ENCODE measurements at places on chromosomes 3 and 15.

DNA sequence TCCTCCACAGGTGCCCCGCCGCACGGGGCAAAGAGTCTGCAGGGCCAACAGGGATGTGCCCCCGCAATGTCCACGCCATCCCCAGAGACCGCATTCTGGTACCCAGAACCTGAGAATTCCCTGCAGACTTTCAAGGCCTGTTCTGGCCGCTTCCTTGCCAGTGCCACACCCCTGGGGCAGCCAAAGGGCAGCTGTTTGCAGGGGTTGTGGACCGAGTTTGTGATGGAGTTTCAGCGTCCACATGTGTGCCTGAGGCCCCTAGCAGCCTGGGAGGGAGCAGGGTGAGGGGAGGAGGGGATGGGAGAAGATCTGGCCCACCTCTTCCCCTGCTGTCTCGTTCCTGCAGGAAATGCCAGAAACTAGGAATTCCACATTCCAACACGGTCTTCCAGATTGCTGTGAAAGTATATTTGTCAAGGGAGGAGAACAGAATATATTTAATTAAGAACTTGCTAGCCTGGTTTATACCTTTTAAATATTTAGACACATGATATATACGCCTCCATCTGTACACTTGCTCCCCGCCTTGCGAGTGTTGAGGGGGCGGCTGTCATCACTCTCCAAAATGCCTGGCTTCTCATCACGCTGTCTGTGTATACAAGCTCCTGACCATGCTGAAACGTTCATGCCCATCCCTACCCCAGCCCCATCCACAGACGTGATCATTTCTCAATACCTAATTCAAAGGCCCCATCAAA, 31.1 kb upstream of the RASA2 start:
- no peak for DNase-seq

DNA sequence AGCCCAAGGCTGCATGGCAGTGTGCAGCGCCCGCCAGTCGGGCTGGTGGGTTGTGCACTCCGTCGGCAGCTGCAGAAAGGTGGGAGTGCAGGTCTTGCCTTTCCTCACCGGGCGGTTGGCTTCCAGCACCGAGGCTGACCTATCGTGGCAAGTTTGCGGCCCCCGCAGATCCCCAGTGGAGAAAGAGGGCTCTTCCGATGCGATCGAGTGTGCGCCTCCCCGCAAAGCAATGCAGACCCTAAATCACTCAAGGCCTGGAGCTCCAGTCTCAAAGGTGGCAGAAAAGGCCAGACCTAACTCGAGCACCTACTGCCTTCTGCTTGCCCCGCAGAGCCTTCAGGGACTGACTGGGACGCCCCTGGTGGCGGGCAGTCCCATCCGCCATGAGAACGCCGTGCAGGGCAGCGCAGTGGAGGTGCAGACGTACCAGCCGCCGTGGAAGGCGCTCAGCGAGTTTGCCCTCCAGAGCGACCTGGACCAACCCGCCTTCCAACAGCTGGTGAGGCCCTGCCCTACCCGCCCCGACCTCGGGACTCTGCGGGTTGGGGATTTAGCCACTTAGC, 4.3 kb downstream of the ISL2 start:
- peak; percentile 73 for DNase-seq

- DNase-seq = no peak
These were observed 198.5 kb downstream of the FOXP1 start for GRCh38 chr3:71384837-71385716.

DNA sequence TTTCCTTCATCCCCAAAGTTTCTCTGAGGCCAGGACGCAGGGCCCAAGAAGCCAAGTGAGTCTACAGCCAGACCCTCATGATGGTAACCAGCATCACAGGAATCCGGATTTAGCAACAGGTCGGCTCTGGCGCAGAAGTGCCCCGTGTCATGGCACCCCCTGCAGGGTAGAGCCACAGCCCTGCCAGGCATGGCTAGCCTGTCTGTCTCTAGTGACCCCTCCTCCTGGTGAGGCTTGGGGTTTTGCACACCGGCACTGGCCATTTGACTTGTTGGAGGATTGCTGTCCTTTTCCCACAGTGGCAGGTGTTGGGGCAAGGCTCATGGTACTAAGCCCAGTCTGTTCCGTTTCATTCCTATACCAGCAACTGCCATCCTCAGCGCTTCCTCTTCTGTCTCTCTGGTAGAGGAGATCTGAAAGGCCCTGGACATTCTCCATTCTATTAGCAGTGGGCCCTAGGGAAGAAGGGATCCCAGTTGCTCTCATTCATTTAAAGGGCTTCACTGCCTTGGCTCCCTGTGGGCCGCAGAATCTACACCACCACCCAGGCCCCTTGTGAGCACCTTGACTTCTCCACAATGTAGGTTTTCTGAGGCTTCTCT, 9.4 kb upstream of the CHAC1 start:
- no peak for DNase-seq

DNA sequence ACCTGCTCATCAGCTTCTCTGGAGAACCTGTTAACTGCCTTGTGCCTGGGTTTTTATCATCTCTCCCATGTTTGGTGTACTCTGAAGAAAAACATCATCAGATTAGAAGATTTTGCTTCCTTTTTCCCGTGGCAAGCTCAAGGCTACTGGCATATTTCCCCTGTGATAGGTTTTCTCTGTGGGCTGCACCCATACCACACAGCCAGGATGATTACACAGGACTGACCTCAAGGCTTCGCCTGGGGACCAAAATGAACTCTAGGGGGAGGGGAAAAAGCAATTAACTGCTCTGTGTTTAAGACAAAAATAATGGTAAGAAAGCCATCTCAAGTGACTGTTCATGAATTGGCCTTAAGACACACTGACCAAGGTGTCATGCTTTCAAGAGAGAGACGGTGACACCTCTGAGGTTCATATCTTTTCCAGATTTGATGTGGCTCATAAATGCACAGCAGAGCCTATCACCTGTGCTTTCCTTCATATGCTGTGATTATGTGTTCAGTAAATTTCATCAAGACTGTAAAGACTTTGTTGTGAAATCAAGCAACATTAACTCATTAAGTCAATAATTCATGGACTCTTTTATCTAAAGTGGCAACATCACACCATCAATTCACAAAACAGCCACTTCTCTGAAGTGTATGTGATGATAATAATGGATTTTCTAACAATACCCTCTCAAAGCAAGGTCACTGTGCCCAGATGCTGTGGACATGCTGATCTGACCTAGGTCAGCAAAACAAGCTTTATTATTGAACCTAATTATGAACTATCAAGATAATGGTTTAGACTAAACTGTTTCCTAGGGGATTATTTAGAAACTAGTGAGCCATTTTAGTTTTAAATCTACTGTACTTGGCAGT, 427.9 kb downstream of the WDR72 start:
- no peak for DNase-seq

DNA sequence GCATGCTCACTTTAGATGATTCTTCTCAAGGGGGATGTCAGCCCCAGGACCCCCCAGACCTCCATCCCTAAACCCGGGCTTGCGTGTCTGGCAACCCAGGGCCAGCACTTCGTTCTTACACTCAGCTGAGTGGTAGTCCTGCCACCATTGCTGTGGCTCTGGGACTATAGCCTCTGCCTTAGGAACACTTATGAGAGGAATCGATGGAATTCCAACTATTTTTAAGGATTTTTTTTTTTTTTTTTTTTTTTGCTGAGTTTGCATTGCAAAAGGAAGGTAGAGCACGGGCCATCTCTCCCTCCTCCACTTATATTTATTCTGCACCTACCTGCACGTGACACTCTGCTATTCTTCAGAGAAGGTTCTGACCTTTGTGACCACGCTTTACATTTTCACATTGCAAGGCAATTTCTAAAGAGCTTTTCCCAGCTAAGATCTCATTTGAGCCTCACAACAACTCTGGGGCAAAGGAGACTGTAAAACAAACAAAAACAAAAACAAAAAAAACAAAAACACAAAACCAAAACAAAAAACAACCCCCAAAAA, 113.9 kb downstream of the LPP start:
- DNase-seq = no peak

- no peak for DNase-seq
These were observed 234.3 kb downstream of the PYDC2 start for GRCh38 chr3:191695131-191695814.

- peak; percentile 73 for DNase-seq
These were observed 263.5 kb upstream of the CFAP20DC start for GRCh38 chr3:59313365-59313764.

- no peak for DNase-seq
These were observed 55.1 kb downstream of the RBMS3 start for GRCh38 chr3:29335943-29336342.

- DNase-seq = peak; percentile 38
These were observed 14.9 kb downstream of the LIPH start for GRCh38 chr3:185537369-185537970.

GRCh38 chr15:63045879-63046278, 3.3 kb downstream of the TPM1 start:
- no peak for DNase-seq

- DNase-seq = no peak
These were observed 147.8 kb upstream of the TGFBR2 start for GRCh38 chr3:30458376-30459171.

DNA sequence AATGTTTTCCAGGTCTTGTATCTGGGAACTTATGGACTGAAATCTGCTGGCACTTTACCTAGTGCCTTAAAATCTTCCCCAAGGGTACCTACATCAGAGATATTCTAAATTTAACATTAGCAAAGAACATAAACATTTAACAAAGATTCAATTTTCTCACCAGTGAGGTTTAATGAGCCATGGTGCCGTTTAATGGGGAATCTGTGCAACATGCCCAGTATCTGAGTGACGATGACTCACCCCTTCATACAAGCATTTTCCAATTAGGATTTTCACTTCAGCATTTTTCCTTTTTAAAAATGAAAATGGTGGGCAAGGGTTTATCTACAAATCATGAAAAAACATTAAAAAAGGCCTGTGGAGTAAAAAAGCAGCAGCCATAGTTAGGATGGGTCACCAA, 189.4 kb downstream of the SLC9A9 start:
- no peak for DNase-seq

DNA sequence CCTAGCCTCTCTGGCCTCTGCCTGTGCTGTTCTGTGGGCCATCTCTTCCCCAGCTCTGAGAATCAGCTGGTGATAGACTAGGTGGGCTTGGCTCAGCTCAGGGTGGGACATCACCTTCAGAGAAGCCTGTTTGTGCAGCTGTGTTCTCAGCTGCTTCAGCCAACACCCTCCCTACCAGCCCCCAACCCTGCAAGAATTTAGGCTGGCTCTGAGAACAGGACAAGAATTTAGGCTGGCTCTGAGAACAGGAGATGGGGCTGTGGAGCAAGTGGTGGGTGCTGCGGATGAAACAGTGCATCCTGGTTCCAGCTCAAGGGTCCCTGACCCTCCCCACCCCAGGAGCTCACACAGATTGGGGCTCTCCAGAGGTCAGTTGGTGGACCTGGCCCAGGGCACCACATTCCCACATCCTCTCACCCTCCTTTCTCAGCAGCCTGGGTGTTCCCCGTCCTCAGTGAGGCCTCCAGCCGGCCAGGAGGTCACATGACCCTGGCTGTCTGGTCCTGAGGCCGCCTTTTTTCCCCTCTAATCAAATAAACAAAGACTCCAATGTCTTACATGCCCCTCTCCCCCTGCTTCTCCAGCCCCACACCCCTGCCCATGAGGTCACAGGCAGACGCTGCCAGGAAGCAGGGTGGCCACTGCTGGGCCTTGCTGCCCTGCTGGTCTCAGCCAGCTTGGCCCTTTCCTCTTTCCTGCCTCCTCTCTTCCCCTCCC, 14.9 kb downstream of the PLEKHO2 start:
- DNase-seq = no peak

DNA sequence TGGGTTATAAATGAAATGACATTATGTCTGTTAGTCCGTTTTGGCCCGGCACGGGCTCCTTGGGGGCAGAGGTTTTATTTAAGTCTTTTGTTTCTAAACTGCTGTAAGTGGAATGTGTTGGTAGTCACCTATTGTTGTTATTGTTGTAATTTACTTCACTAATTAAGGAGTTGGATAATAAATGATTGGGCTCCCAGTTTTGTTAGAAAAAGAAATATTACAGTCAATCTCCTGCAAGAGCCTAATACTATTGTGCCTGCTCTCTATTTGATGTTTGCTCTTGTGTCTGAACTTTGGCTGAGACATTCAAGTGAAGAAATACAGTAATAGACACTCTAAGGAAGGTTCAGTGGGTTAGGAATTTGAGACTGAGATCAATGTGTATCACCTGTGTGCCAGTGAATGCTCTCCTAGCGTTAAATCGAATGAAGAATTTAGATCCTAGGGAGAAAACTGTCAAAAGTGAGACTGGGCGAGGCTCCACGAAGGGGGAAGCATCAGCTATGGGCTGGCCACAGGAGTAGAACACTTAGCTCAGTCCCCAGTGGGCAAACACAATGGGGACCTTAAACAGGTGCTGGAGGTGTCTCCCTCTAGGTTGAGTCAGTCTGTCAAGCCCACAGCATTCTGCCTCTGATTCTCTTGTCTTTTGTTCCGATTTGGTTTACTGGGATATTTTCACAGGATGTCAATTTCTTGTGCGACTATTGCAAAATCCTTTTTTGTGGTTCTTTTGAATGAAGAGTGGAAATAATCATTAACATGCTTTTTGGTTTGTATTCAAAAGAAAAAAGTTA, 1.2 kb downstream of the ROBO2 start:
- DNase-seq = no peak

- DNase-seq = no peak
These were observed 752.3 kb downstream of the EPHA3 start for GRCh38 chr3:89859757-89860156.

DNA sequence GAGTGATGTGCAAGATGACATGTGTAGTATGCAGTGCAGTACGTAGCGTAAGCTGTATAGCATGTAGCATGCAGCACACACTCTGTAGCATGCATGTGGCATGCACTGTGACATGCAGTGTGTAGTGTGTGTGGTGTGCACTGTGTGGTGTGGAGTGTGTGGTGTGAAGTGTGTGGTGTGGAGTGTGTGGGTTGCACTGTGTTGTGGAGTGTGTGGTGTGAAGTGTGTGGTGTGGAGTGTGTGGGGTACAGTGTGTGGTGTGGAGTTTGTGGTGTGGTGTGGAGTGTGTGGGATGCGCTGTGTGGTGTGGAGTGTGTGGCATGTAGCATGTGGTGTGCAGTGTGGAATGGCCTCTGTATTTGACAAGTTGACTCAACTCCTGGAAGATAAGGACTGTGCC, 39.2 kb downstream of the ROPN1B start:
- no peak for DNase-seq

- DNase-seq = no peak
These were observed 4.5 kb downstream of the UROC1 start for GRCh38 chr3:126512916-126513650.

GRCh38 chr3:148214705-148215104, 483.0 kb upstream of the AGTR1 start:
- DNase-seq = no peak

- DNase-seq = no peak
These were observed 404.9 kb upstream of the ALCAM start for GRCh38 chr3:104961851-104962250.

GRCh38 chr15:39854161-39854560, 65.9 kb downstream of the GPR176 start:
- DNase-seq = no peak

DNA sequence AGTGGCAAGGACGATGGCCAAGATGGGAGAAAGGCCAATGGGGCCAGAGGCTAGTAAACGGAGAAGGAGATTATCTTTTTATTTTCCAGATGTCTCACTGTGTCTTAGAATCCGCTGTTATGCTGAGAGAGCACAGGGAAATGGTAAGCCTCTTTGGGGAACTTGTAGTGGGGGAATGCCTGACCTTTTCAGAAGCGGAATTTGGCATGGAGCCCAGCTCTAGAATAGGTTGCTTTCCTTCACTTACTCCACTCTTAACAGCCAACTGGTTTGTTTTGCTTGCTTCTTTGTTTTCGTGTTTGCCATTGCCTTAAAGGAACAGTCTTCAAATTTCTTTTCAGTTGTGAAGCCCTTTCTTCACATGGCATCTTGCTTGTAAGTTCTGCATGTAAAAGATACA, 316.2 kb upstream of the THRB start:
- no peak for DNase-seq

- DNase-seq = no peak
These were observed 56.9 kb upstream of the PDZRN3 start for GRCh38 chr3:73681610-73682009.

GRCh38 chr15:69099941-69100340, 60.5 kb upstream of the GLCE start:
- no peak for DNase-seq

Measured in activated T-cell treated with anti-CD3 and anti-CD28 coated beads, Interleukin-2, amount 50 U/mL, for 24 hours (primary cell).